Stimulated activated naive CD8-positive, alpha-beta T cell treated with anti-CD3 and anti-CD28 coated beads, Interleukin-15, Interleukin-2, amounts not matched to agents 100 U/mL and 50 U/mL, for 24 hours (primary cell): ENCODE measurements at places on chromosomes 7 and 10.

- no peak for DNase-seq
Measured at GRCh38 chr10:123018531-123018930, 9.7 kb downstream of the ACADSB start.

- DNase-seq, result no peak
Measured at GRCh38 chr7:71612911-71613310, 481.0 kb downstream of the GALNT17 start.

- DNase-seq, result no peak
Measured at GRCh38 chr7:21544715-21545114, 1.9 kb downstream of the DNAH11 start.

DNA sequence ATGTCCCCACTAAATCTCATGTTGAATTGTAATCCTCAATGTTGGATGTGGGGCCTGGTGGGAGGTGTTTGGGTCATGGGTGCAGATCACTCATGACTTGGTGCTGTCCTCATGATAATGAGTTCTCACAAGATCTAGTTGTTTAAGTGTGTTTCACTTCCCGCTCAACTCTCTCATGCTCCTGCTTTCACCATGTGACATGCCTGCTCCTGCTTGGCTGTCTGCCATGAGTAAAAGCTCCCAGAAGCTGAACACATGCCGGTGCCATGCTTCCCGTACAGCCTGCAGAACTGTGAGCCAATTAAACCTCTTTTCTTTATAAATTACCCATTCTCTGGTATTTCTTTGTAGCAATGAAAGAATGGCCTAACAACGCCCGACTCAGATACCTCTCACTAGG, 6.2 kb upstream of the PSTK start:
- no peak for DNase-seq

GRCh38 chr10:116892907-116893685, 43.8 kb downstream of the ENO4 start:
- DNase-seq, result no peak

DNA sequence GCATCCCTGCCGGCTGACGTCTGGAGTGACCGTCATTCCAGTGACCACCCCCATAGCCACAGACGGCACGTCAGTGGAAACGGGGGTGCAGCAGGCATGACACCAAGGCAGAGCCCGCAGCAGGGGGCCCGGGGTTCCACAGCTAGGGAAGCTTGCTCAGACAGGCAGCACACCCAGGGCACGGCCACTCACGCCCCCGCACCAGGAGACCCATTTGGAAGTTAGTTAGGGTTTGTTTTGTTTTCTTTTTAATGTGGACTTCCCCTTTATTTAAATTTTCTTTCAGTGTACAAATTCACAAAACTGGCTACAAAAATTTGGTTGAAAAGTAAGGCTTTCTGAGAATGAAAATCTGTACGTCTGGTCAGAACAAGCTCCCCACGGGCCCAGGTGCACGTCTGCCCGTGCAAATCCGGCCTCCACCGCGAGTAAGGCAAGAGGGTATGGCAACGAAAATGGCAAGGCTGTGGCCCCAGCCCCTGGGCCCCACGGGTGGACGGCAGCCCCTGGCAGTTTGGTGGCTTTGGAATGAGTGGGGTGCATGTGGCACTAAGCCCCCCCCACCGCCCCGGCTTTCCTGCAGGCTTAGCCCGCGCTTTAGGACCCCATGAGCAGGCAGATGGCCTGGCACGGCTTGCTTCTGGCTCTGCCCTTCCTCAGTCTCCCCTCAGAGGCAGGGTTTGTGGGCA, 124.2 kb downstream of the FAM53B start:
- no peak for DNase-seq

- DNase-seq, result no peak
Measured at GRCh38 chr10:120749072-120749471, 102.1 kb upstream of the WDR11 start.

DNA sequence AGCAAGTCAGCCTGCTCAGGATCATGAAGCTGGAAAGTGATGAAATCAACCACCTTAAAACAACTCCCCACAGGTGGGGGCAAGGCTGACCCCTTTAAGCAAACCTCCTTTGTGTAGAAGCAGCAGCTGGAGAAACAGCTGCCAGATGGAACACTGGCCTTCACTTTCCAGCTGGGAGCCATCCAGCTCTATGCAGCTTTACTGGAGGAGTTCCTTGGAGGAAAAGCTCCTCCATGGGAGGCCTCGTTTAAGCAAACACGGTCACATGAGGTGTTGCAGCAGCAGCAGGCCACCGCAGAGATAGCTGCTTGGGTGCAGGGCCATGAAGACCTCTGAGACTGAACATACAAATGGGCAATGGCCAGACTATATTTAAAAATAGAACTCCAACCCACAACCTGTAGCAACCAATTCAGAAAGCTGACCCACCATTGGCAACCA, 13.0 kb upstream of the DLG5 start:
- DNase-seq, result no peak

- DNase-seq, result no peak
Measured at GRCh38 chr10:91768123-91768522, 30.1 kb upstream of the TNKS2 start.

- DNase-seq, result no peak
Measured at GRCh38 chr7:66119245-66119850, 4.7 kb downstream of the CRCP start.

DNA sequence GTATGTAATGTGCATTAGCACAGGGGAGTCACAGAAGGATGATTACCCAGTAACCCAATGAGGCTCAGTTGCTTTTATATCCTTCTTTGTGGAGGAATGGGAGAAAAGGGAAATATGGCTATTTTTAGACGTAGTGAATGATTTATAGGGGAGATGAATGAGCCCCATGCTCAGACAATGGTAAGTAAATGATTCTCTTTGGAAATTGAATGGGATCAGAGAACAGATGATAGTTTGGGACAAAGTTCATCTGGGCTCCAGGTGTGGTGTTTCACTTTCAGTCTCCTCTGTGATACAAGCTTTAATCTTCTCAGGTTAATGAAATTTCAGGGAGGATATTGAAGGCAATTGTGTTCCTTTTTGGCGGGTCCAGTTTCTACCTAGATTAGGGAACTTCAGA, 63.0 kb upstream of the MPP7 start:
- DNase-seq, result no peak

GRCh38 chr7:90092506-90092905, 61.8 kb upstream of the STEAP1 start:
- no peak for DNase-seq

GRCh38 chr10:34766811-34767494, 48.1 kb downstream of the PARD3 start:
- DNase-seq, result no peak

DNA sequence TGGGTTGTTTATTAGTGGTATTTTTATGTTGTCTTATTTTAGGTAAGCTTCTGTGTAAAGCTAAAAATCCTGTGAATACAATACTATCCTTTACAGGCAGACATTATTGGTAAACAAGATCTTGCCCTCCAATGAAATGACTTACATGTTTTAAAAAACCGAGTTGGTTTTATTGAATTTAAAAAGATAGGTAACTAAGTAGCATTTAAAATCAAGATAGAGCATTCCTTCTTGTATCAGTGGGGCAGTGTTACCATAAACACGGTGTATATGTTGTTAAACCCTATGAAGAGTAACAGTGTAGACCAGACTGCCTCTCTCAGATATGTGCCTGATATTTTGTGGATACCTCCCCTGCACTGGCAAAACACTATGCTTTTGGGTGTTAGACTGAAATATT, 81.0 kb downstream of the SNX10 start:
- DNase-seq, result no peak

DNA sequence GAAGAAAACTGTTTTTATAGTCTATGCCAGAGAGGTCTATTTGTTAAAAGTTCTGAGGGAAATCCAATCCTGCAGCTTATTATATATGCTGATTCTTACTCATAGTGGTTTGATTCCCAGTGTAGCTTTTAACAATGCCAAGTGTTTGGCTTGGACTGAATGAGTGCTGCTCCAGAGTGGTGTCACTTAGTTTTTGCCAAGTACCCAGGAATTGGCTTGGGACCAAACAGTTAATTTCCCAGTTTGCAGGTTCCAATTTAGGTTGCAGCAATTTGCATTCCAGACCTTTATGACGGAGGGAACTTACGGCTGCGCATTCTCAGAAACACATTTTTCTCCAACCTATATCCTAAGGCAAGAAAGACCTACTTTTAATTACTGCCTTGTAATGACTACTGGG, 32.4 kb downstream of the NSUN6 start:
- no peak for DNase-seq

GRCh38 chr7:155574556-155575290, 28.4 kb upstream of the CNPY1 start:
- no peak for DNase-seq

DNA sequence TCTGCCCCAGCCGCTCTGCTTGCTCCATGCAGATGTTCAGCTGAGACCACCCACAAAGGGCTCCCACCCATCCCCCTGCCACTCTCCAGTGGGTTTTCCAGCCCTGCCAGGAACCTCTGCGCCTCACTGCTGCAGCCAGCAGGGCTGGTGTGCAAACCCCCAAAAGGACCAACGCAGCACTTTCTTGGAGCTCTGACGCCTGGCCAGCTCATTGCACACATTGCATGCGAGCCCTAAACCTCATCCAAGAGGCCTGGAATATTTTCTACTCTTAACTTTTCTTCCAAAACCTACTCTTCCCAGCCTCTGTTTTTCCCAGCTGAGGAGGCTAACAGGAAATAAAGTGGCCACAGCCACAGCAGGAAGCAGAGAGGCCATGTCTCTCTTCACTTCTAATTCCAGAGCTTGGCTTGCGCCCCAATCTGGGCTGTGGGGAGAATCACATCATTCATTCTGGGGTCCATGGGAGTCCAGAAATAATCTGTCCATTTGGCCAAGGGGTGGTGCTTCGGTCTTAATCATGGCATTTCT, 4.6 kb upstream of the FAM170B start:
- DNase-seq, result no peak

DNA sequence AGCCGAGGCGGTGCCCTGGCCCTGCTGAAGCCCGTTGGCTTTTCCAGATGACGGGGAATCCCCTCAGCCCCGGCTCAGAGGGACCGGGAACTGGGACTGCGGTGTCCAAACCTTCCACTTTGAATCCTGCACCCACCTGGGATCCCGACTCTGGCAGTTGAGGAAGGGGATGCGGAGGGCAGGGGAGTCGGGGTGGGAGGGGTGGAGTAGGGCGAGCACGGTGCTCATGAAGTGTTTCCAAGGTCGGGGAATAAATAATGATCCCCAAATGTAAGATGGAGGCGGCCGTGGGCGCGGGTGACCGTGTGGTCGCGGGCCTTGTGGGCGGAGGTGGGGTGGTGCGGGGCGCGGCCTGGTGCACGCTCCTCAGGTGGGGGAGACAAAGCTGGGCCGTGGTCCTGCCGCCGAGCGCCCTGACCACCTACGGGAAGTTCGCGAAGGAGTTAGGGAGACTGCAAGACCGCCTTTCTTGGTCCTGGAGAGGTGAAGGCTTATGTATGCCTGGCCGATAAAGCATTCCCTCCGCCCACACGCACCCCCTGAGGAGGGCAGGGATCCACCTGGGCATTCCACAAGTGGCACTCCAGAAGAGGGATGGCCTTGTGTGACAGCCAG, 1.4 kb downstream of the MTURN start:
- no peak for DNase-seq

DNA sequence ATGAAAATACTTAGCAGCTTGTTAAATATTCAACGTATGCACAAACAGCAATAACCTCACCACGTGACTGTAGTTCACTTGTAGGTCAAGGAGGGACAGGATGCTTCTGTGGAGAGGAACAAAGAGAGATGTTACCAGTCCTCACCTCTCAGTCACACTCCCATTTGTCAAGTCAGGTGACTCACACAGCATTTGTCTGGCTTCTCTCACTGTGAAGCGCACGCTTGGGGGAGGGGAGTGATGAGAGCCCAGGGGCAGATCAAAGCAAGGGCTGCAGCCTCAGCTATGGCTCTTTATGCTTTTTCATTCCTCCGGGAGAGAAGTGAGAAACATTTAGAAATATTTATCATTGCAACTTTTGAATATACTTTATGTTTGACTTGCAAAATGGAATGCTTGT, 2.9 kb upstream of the RBM20 start:
- peak; percentile 60 for DNase-seq

- DNase-seq, result peak; percentile 22
Measured at GRCh38 chr10:61784354-61785133, 117.0 kb upstream of the ARID5B start.

DNA sequence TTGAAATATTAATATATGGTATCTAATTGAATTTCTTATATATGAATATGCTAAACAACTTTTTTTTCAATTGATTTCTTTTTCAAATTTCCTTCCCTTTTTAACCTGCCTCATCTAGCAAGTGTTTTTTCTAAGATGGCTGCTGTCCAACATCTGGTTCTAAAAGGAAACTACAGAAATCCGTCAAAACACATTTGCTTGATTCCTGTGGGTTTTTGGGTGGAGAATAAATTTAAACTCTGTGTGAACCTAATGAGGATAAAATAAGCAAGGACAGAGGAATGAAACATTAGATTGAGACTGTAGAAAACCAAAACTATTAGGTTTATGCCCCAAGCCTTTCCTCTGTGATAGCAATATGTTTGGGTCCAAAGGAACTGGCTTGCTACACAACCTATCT, 75.5 kb upstream of the STARD3NL start:
- no peak for DNase-seq

DNA sequence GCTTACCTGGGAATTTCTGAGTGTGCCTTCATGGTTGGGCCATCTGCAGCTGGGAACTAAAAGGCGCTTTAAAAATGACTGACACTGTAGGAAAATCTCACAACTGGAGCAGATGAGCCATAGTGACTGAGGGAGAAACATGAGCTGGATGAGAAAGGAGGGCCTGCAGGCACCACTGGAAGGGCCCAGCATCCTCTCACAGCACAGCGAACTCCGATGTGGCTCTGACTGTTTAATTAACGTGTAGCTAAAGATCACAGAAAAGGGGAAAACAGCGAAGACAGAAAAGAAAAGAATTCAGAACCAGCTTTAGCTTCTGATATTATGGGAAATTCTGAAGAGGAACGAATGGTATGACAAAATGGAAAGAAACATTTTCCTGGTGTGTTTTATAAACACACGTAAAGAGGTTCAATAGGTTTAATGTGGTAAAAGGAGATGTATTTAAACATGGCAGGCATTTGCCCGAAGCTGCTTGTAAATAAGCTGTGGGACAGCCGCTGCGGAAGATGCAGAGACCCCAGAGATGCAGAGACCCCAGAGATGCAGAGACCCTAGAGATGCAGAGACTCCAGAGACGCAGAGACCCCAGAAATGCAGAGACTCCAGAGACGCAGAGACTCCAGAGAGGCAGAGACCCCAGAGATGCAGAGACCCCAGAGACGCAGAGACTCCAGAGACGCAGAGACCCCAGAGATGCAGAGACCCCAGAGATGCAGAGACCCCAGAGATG, 534.3 kb downstream of the PTPRN2 start:
- DNase-seq, result no peak

GRCh38 chr7:136347488-136347887, 370.3 kb upstream of the MTPN start:
- no peak for DNase-seq

DNA sequence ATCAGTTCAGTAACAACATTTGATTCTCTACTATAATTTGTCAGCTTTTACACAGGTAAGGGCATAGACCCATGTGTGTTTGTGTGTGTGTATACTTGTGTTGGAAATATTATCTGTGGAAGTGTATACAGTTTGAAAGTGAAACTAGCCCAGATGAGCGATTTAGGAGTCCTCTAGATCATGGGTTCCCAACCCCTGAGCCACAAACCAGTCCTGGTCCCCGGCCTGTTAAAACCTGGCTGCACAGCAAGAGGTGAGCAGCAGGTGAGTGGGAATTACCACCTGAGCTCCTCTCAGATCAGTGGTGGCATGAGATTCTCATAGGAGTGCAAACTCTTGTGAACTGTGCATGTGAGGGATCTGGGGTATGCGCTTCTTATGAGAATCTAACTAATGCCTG, 1221.5 kb upstream of the SORCS1 start:
- no peak for DNase-seq

- no peak for DNase-seq
Measured at GRCh38 chr10:91389636-91390512, 20.3 kb upstream of the HECTD2 start.
